ENCODE measurements at places on chromosomes 5 and 9.

- no peak for DNase-seq
Observed at GRCh38 chr9:92242260-92243136, 51.0 kb downstream of the IARS1 start.

GRCh38 chr9:29160763-29161353, 1587.6 kb upstream of the C9orf72 start:
- DNase-seq: no peak

DNA sequence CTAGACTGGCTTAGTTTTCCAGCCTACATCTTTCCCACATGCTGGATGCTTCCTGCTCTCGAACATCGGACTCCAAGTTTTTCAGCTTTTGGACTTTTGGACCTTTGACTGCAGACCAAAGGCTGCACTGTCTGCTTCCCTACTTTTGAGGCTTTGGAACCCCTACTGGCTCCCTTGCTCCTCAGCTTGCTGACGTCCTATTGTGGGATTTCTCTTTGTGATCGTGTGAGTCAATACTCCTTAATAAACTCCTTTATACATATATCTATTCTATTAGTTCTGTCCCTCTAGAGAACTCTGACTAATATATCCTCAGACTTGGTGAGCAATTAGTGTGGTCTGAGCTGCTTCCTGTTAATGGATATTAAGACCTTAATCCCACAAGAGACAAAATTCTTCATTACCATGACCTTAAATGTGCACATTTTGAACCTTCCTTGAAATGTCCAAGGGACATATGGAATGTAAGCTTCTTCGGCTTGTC, 752.9 kb downstream of the CDH18 start:
- no peak for DNase-seq

- no peak for DNase-seq
Observed at GRCh38 chr5:151469992-151470391, 22.6 kb downstream of the SLC36A1 start.

DNA sequence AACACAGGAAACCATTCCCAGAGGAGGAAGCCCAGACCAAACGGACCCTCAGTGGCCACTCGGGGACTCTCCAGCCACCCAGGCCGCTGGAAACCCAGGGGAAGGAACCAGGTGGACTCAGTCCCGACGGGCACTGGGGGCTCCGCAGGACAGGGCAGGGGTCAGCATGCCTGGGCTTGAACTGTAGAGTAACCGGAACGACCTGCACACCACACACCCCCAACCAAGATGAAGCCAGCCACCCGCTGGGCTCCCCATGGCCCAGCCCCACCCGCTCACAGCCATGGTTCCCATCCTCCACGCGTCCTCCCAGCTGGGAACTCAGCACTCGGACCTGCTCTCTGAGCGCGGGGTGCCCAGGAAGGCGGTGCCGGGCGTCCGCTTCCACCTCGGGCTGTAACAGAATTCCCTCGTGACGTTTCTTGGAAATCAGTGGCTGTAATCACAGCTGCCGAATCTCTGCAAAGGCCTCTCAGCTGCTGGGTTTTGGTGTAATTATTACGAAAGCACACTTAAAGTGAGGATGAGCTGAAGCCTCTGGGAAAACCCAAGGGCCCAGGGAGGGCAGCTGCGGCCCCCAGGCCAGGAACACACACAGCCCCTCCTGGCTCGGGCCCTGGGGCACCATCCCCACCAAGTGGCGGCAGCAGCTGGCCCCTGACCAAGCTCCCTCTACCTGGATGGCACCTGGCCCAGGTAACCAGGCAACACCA, 13.8 kb downstream of the NACC2 start:
- peak; percentile 77 for DNase-seq

DNA sequence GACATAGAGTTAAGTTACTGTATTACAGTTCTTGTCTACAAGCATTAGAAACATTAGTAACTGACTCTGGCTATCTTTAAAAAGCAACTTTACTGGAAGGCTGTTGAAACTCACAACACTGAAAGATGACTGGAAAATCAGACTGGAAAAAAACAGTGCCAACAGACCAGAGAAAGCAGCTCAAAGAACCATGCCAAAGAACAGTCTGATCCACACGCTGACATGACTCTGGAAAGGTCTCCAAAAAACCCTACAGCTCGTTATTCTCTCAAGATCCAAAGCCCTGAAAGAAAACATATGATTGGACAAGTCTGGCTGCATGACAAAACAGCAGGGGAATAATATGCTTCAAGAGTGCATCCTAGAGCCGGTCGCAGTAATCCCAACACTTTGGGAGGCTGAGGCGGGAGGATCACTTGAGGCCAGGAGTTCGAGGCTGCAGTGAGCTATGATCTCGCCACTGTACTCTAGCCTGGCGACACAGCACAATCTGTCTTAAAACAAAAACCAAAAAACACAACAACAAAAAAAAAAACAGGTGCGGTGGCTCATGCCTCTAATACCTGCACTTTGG, 5.6 kb downstream of the GOLPH3 start:
- DNase-seq: no peak

DNA sequence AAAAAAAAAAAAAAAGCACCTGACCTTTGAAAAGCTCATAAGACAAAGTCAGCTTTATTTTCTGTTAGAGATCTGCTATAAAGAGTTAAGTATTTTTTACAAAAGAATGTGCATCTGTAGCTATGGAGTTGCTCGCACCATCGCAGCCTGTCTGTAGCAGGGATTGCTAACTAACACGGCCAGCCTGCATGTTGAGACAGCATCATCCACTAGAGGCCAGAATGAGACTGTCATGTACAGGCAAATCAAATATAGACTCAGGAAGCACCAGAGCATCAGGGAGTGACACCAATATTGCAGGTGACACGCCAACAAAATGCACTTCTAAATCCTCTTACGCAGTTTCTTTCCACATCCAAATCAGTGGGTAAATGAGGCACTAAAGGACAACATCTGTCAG, 136.3 kb upstream of the RASEF start:
- no peak for DNase-seq

GRCh38 chr5:39891376-39891775, 466.6 kb upstream of the DAB2 start:
- no peak for DNase-seq

- DNase-seq: no peak
Observed at GRCh38 chr5:108762660-108763059, 15.0 kb downstream of the FER start.

GRCh38 chr5:150653145-150653761, 7.8 kb upstream of the MYOZ3 start:
- DNase-seq: no peak

DNA sequence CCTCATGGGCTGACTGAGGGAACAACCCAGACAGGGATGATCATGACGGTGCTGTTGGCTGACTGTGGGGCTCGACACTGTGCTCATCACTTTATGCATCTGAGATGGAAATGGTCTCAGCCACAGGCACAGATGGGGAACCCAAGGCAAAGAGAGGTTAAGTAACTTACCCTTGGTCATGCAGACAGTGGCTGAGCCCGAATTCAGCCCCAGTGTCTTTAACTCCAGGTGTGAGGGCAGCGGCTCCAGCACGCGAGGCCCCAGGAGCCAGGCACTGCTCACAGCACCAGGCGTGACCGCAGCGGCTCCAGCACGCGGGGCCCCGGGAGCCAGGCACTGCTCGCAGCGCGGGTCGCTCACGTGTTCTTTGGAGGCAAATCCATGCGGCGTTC, 45.3 kb upstream of the FCN1 start:
- no peak for DNase-seq

- no peak for DNase-seq
Observed at GRCh38 chr9:125325826-125326225, 64.2 kb downstream of the GAPVD1 start.

DNA sequence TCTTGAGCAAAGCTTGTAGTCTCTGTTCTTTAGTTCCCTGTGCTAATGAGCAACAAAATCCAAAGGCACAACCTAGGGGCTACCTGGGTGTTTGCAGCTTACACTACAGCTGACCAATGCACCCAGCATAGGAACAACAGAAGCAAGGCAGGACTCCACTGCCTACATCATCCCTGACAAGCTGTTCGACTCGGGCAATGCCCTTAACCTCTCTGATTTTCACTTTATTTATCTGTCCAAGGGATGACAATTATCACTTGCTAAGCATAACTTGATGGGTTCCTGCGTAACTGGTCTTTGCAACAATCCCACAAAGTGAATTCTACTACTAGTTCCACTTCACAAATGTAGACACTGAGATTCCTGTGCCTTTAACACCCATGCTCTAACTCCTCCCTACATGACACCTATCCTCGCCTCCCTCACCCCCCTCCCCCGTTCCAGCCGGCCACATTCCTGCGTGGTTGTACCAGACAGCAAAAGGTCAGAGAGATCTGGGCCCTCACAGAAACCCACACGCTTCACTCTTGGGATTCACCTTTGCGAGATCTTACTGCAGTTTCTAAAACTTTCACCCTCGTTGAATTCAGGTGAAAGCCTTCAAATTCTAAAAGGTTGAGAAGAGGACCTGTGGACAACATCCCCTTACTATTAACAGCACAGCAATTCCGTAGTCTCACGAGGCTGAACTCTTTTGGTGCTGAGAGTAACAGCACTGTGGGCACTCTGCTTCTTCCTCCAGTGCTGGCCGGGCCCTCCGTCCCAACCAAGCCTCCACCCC, 995 bp downstream of the IPPK start:
- DNase-seq: no peak

DNA sequence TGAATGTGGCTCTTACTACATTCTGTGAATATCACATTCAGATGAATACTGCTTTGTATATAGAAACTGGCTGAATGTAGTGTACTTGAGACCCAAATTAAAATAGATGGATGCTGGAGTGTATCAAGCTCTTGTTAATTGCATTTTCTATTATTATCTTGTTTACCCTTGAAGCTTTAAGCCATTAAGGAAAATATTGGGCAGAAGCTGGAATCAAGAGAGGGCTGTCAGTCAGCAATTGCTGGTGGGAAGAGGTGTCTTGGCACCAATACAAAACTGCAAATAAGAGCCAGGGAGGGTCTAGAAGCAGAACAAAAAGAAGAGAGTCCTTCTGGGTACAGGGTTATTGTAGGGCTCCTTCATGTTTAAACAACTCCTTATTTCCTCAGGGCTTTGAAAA, 38.8 kb downstream of the MUSK start:
- no peak for DNase-seq

- DNase-seq: no peak
Observed at GRCh38 chr5:63570752-63571151, 391.5 kb downstream of the HTR1A start.

DNA sequence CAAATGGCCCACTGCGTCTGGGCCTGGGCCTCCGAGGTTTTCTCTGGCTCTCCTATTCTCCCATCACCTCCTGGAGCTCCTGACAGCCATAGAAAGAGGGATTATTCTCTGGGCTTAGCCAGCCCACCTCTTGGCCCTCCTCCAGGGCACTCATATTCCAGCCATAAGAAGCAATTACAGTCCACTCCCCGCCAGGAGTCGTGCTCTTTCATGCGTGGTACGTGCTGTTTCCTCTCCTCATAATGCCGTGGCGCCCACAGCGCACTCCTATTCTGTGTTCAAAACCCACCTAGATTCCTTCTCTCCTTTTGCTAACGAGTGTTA, 240.8 kb upstream of the ZNF462 start:
- DNase-seq: peak; percentile 54

DNA sequence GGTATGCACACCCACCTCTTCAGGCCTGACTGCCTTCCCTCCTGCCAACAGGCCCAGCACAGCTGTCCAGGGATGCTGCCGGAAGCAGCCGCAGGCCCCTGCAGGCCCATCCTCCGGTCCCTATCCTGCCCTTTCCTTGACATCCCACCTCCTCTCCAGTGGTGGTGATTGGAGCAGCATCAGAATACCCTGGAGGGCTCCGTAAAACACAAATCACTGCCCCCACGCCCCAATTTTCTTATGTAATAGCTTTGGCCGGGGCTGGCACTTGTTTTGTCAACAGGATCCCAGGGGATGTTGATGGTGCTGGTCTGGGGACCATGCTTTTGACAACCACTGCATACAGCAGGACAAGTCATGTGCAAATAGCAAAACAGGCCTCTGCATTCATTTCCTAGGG, 274.5 kb downstream of the GADD45G start:
- no peak for DNase-seq

DNA sequence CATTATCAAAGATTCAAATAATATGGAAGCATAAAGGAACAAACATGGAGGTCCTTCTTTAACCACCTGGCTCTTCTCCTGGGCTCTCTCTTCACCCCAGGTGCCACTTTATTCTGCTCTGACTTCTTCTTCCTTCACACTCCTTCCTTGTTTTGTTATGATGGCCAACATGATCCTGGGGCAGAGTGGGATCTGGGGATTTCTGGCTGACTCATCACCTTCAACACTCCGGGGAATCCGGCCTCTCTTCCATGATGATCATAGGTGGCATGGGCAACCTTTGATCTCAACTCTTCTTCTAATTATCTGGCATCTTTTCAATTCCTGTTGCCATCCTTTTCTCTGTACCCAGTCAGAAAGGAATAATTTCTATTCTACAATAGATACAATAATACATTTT, 62.1 kb upstream of the TRPC7 start:
- DNase-seq: no peak

DNA sequence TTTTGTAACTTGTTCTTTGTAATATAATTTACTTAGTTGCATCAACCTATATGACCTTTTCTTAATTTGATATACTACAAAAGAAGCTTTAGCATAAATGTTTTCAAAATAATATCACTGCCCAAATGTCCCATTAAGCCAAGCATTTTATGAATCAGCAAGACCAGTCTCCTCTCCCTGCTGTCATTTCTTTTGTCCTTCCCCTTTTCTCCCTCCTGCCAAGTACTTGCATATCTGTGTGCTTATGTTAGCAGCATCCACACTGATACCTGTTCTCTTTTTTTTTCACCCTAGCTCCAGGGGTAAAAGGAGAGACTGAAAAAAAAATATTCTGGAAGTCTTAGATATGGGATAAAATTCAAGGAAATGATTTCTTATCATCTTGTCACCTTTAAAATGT, 69.7 kb downstream of the ZSWIM6 start:
- no peak for DNase-seq

DNA sequence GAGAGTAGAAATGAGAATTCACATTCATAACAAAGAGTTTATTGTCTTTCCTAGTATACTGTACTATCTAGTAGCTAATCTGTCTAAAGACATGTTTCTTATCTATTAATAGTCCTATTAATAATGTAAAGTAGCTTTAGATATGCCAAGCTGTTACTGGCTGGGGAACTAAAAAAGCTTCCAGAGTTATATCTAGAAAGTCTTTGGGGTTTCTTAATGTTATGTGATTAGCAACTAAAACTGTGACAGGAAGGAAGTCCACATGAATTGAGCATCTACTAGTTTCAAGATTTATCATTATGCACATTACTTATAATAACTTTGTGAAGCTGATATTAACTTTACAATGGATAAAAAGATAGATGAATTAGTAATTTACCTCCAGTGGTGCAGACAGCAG, 122.7 kb upstream of the CDKN2B start:
- no peak for DNase-seq

GRCh38 chr5:149860801-149861322, 83.7 kb downstream of the PDE6A start:
- DNase-seq: no peak

- no peak for DNase-seq
Observed at GRCh38 chr5:159405611-159406031, 75.3 kb upstream of the IL12B start.

- no peak for DNase-seq
Observed at GRCh38 chr5:147189109-147189424, 45.8 kb upstream of the STK32A start.

GRCh38 chr9:137428311-137428630, 5.1 kb downstream of the NOXA1 start:
- no peak for DNase-seq

- no peak for DNase-seq
Observed at GRCh38 chr5:134092875-134093274, 21.6 kb upstream of the TCF7 start.

- no peak for DNase-seq
Observed at GRCh38 chr5:139473105-139473504, 2.3 kb downstream of the SMIM33 start.

- no peak for DNase-seq
Observed at GRCh38 chr9:37010180-37010579, 23.9 kb downstream of the PAX5 start.

- DNase-seq: no peak
Observed at GRCh38 chr5:140637371-140638100, 1.7 kb upstream of the TMCO6 start.
